CD4-positive, alpha-beta T cell treated with Interleukin-4 for 4 hours (primary cell): ENCODE measurements at places on chromosomes 3 and 15.

- DNase-seq: no peak
Measured at GRCh38 chr3:151330379-151330778, 1.0 kb upstream of the P2RY13 start.

- DNase-seq: no peak
Measured at GRCh38 chr3:128107834-128108233, 15.8 kb downstream of the RUVBL1 start.

GRCh38 chr3:64174328-64174727 lies 50.9 kb downstream of the PRICKLE2 start:
- no peak for DNase-seq

GRCh38 chr3:145188079-145188770 lies 972.8 kb downstream of the PLOD2 start:
- no peak for DNase-seq

- DNase-seq: no peak
Measured at GRCh38 chr15:73464602-73465001, 21.6 kb downstream of the REC114 start.

DNA sequence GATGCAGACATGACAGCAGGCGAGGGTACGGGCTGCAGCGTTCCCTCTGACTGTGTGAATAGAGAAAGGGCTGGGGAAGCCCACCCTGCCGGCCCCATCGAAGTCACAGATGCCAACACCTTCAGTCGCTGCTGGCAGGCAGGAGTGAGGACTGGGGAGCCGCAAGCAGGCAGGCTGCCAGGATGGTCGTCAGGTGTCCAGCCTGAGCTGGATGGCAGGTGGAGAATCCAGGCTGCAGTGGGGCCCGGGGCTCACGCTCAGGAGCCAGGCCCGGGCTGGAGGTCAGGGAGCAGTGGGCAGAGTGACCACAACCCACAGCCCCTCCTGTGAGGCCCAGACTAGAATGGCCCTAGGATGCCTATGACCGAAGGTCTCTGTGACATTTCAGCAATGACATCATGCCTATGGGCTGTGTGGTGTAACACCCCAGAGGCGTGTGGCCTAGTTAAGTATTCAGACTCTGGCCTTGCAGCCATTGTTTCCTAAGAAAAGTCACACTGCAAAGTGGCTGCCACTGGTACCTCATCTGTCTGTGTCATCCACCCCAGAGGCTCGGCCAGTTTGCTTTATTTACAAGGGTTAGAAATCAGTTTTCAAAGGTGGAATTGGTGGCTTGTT lies 15.7 kb downstream of the PRR23E start:
- DNase-seq: no peak

GRCh38 chr3:13353506-13353905 lies 66.6 kb downstream of the NUP210 start:
- DNase-seq: no peak

DNA sequence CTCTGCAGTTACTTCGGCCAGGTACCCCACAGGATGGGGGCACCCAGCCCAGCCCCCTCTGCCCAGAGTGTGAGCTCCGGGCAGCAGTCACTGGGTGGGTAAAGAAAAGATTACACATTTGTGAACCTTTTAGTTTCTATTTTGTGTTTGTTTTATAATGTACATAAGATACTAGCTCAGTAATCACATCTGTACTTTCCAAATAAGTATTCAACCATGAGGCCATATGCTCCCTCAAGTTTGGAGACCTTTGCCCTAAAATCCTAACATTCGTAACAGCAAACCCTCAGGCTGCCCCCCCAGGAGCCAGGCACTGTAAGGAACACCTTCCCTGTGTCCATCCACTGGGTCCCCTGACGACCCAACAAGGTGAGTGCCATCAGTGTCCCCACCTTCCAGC lies 68.3 kb upstream of the SLC6A6 start:
- DNase-seq: no peak

DNA sequence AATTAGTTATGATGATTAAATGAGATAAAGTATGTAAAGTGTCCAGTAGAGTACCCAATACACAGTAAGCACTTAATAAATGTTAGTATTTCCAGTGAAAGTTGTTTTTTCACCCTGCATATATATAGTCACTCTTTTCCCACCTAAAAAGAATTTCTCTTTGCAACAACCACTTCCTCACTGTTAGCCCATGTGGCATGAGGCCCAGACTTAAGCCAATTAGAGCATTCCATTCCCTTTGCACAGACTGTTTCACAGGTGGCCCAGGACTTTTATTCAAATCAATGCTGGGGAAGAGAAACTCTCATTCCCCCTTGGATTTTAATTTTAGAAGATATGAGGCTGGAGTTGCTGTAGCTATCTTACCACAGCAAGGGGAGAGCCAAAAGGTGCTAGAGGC lies 3.7 kb downstream of the IFT80 start:
- DNase-seq: no peak

DNA sequence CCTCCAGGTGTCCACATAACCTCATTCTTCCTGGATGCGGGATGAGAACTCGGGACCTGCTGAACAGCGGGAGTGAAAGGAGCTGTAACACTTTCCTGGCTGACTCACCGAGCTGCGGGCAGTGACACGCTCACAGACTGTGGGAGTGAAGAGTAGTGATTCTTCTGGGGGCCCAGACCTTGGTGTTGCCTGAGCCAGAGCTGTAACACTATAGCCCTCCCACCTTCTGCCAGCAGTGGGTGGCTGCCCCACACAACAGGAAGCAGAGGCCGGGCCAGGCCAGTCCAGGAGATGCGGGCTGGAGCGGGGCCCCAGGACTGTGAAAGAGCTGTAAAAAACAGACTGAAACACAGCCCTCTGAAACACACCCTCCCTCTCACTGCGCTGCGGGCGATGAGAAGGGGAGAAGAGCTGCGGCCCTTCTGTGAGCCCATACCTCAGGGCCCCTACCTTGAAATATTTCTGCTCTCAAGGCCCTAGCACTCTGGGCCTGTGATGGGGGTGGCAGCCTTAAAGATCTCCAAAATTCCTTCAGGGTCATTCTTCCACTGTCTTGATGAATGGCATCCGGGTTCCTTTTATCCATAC lies 464.0 kb upstream of the CCDC54 start:
- no peak for DNase-seq

GRCh38 chr3:3305841-3306240 lies 126.3 kb upstream of the CRBN start:
- DNase-seq: no peak
